ENCODE measurements at places on chromosomes 4 and X. TPM values are rescaled to one million over a fixed set of nuclear protein-coding genes. Genes with fewer than 3 reads are reported as not detected.
A peak's percentile ranks its signal among the peaks of the same experiment; 100 is the strongest.

DNA sequence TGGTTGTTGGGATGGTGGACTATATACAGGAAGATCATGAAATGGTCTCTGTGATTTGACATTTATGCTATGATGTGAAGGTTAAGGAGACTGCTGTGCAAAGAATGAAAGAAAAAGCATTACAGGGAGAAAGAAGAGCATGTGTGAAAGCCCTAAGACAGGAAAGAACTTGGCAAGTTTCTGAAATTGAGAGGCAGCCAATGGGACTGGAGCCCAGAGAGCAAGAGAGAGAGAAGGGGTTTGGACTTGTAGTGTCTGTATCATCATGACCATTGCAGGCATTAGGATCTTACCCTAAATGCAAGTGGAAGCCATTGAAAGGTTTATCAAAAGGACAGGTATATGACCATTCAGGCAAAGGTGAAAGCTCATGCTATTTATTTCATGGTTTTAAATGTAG lies 147.1 kb downstream of the NAA11 start:
- peak; percentile 32 for DNase-seq

- DNase-seq, result no peak
Measured at GRCh38 chr4:159464302-159464701, 361.4 kb downstream of the RAPGEF2 start.

GRCh38 chrX:119870626-119871131 lies 854 bp downstream of the RNF113A start:
- peak; percentile 35 for DNase-seq

DNA sequence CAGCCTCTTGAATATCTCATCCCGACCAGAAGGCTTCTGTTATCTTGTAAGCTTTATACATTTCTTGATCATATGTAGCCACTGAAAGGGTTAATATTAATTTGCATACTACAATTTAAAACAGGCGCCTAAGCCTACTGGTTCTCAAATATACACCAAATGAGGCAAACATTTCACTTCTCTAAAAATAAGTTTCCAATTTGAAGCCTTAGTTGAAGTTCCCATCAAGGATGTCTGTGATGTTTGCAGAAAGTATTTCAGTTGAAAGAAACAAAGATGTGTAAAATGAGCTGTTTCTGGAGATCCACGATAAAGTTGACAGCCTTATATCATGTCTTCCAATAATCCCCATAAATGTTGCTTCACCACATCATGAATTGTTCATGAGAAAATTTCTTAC lies 70.6 kb downstream of the KIT start:
- DNase-seq, result no peak

The TLR10 gene
- 0.17 TPM for total RNA-seq

DNA sequence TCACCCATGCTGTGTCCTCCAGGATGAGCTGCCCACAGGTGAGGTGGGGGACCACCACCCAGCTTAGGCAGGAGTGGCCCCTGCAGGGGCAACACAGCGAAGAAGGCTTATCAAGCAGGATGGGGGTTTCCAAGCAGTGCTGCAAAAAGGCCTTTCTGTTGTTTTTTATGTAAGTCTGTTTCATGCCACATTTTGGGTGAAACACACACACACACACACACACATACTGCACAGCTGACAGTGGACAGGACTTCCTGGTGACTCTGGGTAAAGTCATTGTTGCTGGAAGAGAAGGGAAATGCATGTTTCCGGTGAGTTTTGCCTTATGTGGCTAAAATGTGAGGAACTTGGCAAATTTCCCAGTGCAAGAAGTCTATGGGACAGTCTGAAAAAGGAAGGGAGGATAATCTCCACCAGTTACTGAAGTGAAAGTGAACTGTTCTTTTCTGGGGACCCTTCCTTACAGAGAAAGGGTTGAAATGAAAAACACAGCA lies 119.2 kb downstream of the IRF2 start:
- no peak for DNase-seq

The PDE5A gene
- total RNA-seq, result 58.4 TPM

DNA sequence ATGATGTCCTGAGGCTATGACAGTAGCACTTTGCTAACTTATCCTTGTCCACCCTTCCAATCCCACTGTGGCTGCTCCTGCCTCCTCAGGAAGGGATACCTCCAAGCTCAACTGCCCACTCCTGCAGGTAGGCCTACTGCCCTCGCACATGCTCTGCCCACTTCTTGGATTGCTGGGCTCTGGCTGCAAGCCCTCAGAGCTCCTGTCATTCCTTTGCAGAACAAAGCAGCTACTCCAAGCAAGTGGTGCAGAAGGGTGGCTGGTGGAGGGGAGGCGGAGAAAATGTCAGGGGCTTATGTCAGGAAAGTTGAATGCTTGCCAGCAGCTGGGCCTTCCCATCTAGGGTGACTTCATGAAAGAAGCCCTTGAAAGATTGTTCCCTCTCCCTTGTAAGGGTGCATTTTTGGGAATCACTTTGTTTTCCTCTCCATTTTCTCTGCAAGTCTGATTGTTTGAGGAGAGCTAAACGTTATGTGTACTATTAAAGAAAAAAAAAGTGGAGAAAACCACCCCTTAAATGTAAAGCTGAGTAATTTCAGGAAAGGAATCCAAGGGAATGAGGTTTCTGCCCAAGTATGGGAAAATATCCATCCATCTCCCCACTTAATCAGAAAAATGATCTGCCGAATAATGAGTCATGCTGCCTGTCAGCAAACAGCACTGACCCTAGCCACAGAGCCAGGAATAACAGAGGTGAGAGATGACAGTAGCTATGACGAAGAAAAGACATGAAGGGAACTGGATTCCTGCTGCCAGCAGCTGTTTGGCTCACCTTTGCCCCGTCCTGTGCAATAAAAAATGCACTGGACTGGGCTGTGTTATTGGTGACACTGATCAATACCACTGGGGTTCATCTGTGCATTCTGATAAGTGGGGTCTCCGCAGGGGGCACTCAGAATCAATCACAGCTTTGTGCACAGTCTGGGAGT lies 102.0 kb downstream of the RTL5 start:
- DNase-seq, result no peak

DNA sequence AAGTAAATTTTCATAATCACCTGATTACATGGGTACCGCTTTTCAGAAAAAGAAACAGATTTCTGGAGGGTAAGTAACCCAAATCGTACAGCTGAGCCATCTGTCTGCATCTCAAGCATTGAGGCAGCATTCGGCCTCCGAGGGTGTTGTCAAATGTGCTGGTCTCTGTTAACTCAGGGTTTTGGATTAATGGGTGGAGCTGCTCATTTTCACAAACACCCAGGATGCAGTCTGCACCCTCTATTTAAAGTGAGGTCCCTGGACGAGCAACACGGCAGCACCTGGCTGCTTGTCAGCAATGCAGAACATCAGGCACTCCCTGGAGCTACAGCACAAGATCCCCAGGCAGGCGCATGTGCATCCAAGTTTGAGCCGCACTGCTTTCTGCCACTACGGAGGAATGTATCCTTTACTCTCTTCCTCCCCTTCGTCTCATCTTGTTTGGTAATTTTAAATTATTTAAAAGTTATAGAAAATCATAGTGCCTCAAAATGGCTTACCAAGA lies 24.7 kb upstream of the NAP1L5 start:
- no peak for DNase-seq

The ZFX gene
- total RNA-seq, result 65.1 TPM

The CSN1S1 gene
- total RNA-seq, result not detected

The PTCHD1 gene
- total RNA-seq, result 16.0 TPM

- no peak for DNase-seq
Measured at GRCh38 chrX:154991039-154991438, 31.5 kb downstream of the F8 start.

- DNase-seq, result no peak
Measured at GRCh38 chrX:55697381-55697780, 20.2 kb upstream of the RRAGB start.

GRCh38 chr4:38526412-38526811 lies 137.6 kb upstream of the KLF3 start:
- no peak for DNase-seq

GRCh38 chrX:80216086-80216485 lies 201.5 kb downstream of the TBX22 start:
- DNase-seq, result no peak

GRCh38 chr4:143713955-143714625 lies 13.6 kb upstream of the FREM3 start:
- no peak for DNase-seq

- DNase-seq, result peak; percentile 61
Measured at GRCh38 chr4:53653484-53654053, 62.3 kb upstream of the LNX1 start.

The FGG gene
- 0.69 TPM for total RNA-seq

The RTL3 gene
- not detected for total RNA-seq

The HPSE gene
- total RNA-seq, result 17.2 TPM

GRCh38 chrX:104359124-104359523 lies 104.4 kb upstream of the ESX1 start:
- no peak for DNase-seq

DNA sequence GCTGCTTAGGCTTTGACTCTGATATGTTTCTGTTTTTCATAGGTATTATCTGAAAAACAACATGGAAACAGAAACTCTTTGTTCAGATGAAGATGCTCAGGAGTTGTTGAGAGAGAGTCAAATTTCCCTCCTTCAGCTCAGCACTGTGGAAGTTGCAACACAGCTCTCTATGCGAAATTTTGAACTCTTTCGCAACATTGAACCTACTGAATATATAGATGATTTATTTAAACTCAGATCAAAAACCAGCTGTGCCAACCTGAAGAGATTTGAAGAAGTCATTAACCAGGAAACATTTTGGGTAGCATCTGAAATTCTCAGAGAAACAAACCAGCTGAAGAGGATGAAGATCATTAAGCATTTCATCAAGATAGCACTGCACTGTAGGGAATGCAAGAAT lies 238.6 kb downstream of the RAPGEF2 start:
- DNase-seq, result no peak

GRCh38 chr4:30865691-30866090 lies 145.5 kb downstream of the PCDH7 start:
- DNase-seq, result no peak

The CLDN22 gene
- not detected for total RNA-seq

The CT45A2 gene
- total RNA-seq, result not detected

DNA sequence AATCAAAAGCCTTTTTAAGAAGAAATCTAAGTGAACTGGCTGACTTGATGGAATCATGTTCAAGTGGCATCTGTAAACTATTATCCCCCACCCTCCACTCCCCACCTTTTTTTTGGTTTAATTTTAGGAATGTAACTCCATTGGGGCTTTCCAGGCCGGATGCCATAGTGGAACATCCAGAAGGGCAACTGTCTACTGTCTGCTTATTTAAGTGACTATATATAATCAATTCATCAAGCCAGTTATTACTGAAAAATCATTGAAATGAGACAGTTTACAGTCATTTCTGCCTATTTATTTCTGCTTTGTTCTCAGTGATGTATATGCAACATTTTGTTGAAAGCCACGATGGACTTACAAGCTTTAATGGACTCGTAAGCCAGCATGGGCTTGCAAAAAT lies 162.3 kb downstream of the STIM2 start:
- no peak for DNase-seq

GRCh38 chr4:126752702-126753101 lies 880.1 kb upstream of the INTU start:
- DNase-seq, result no peak

DNA sequence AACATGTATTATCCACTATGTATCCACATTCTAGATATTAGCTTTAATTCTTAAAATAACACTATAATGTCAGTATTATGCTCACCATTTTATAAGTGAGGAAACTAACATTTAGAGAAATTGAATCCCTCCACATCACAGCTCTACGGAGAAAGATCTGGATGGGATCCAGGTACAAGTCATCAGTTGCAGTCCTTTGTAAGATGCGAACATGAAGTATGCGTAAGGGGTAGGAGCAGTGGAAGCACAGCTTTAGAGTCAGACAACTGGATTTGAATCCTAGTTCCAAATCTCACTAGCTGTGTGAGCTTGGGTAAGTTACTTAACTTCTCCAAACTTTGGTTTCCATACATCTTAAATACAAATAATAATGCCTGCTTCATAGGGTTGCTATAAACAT lies 162.5 kb downstream of the ATP10D start:
- DNase-seq, result no peak

DNA sequence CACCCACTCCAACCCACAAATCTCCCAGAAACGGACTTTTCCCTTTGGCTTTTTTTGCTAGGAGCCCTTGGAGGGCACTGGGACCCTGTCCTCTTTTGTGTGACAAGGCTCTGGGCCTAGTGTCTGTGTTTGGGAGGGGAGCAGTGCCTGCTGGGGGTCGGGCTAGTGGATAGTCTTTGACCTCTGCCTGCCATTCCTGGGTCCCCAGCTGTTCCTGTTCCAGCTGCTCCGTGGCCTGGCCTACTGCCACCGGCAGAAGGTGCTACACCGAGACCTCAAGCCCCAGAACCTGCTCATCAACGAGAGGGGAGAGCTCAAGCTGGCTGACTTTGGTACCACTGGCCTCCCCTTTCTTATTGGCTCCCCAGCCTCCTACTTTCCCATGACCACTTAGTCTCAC lies 6.7 kb upstream of the USP11 start:
- no peak for DNase-seq

DNA sequence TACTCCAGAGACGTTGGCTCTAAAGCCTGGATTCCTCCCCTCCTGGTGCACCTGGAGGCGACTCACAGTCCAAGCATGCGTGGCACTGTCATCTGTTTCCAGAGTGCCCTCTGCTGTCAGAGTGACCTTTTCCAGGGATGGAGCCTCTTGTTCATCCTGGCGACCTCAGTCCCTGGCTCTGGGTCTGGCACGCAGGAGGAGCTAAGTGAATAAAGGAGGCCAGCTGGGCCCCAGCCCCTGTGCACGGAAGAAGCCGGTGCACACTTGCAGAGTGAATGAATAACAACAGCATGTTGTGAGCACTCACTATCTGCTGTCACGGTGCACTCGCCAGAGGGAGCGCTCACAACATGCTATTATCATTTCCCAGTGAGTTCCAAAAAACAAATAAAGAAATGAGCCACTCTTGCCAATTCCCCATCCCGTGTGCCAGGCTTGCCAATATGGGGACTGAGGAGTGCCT lies 27.8 kb upstream of the PSAPL1 start:
- DNase-seq, result no peak

The CNKSR2 gene
- 2.4 TPM for total RNA-seq

The SLC35A2 gene
- total RNA-seq, result 62.1 TPM

DNA sequence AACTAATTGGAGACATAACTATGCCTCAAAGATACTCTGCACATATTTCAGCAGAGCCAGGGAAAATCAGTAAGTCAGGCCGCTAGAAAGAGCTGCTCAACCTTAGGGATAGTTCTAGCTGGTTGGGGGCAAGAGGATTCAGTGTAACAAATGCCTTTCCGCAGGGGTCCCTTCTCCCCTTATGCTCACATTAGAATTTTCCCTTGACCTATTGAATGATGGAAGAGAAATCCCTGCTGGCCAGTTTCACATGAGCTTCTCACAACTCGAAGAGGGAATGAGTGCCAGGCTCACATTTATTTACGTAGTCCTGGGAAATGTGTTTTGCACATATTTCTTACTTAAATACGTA lies 66.2 kb upstream of the USP9X start:
- DNase-seq, result no peak

GRCh38 chr4:131499141-131499873 lies 1649.8 kb upstream of the PCDH10 start:
- DNase-seq, result no peak

- no peak for DNase-seq
Measured at GRCh38 chr4:74501579-74501978, 56.6 kb downstream of the AREG start.

Data from mucosa of descending colon (tissue), 3 donors.